A673 (cell line): ENCODE measurements at places on chromosomes 6 and 20. TPM values are rescaled to one million over a fixed set of nuclear protein-coding genes. Genes with fewer than 3 reads are reported as not detected.

DNA sequence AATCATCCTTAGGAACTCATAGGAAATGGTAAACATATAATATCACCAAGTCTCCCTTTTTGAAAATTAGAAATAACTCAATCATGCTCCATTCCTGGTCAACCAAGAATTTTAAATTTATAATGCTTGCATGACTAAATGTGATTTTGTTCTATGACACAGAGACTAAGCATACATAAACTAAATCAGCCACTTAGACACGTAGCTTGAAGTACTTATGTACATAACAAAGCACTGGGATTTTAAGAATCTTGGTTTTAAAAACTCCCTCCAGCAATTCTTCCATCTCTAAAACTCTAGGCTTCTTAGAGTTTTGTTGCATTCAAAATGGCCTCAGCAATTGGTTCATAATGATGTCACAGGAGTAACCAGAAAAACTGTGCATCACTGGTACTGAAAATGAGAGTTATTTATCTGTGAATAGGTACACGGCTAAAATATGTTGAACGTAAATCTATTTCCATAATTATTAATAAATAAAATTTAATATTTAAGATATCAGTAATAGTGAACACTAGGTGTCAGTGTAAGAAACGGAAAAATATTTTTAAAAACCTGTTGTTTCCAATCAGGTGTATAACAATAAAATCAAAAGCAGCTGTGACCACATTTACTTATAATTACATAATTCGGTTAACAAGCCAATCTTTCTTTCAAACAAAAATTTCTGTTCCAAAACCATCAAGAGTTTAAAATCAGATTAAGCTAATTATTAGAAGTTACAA, 241.6 kb upstream of the RUNX2 start:
- no peak for DNase-seq

DNA sequence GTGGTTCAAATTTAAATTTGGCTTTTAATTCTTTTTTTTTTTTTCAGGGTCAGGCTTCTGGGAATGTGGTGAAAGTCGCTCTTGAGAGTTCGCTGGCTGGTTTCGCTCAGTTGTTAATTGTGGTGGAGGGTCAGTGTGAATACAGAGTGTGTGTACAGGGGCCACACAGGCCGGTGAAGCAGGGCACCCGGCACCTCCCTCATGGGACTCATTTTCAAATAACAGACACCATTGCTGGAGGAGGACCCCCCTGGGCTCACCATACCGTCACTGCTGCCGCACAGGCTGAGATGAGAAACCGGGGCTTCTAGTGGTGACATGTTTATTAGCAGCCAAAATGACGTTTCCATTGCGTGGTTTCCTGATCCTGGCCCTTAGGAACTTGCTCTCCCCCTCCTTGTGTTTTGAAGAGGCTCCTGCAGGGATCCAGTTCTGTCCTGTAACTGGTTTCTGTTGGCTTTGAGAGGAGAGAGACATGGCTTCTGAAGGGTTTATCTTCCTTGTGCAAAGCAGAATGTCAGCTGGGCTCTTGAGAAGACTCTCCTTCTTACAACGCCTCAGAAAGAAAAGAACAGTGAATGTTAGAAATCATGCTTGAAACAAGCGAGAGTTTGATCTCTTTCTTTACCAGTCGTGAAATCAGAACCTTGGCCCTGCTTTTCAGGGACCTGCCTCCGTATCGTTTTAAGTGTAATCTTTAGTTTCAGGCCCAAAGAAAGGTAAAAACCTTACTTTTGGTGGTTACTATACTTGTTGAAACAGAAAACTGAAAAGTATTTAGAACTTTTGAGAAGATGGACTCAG, 37.8 kb downstream of the DUSP22 start:
- DNase-seq = peak; percentile 38

RAMACL gene
- 0.77 and 2.2 TPM in 2 replicates for total RNA-seq

- DNase-seq = peak; percentile 49
These were observed at the start of gene METTL24 for GRCh38 chr6:110357664-110358552. Gene METTL24, minus strand, starts transcription at chr6:110358349. Its CDS starts 77 bp downstream, at chr6:110358272.

DNA sequence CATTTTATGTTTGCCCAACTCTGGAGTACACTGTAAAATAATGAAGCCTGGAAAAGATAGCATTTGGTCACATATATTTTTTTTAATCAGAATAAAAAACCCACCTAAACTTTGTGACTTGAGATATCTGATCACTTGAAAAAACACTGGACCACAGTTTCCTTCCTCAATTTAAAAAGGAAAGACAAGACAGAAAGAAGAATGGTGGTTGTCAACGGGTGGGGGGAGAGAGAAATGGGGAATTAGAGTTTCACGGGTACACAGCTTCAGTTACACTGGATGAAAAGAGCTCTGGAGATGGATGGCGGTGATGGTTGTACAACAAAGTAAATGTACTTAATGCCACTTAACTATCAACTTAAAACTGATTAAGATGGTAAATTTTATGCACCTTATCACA, 14.7 kb upstream of the DST start:
- DNase-seq = no peak

SRMS gene
- not detected in 2 replicates for total RNA-seq

DNA sequence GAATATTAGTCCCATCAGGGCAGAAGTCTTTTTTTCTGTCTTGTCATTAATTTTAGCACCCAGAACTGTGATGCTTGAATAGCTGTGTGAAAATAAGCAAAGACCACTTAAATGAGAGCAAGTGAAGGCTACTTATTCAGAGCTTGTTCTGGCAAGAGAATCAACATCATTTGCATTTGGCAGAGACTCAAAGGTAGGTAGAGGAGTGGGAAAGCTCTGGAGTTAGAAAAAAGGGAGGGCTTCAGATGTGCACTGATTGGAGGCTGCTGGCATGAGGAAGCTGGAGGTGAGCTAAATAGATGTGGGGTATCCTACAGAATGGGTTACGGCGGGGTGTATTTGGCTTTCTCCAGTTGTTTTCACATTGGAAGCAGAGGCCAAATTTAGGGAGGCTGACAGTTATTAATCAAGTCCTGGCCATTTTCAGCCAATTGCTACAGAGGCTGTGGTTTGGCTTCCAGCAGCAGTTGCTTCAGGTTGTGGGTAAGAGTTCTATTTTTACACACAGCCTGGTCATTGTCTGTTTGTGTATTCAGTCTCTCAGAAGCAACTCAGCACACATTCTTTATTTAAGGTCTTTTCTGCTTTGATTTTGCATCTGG, 254.3 kb downstream of the BTBD3 start:
- no peak for DNase-seq

TRIM10 gene
- not detected in 2 replicates for total RNA-seq

GRCh38 chr6:156193381-156193780, 583.8 kb upstream of the ARID1B start:
- DNase-seq = no peak

- no peak for DNase-seq
These were observed 87.5 kb downstream of the FOXO3 start for GRCh38 chr6:108648191-108648590.

- DNase-seq = peak; percentile 29
These were observed 22.2 kb downstream of the TNXB start for GRCh38 chr6:32086661-32087573.
